ENCODE measurements at places on chromosomes 13 and 19.

- no peak for DNase-seq
Observed at GRCh38 chr19:55341171-55341588, 1.5 kb downstream of the KMT5C start.

DNA sequence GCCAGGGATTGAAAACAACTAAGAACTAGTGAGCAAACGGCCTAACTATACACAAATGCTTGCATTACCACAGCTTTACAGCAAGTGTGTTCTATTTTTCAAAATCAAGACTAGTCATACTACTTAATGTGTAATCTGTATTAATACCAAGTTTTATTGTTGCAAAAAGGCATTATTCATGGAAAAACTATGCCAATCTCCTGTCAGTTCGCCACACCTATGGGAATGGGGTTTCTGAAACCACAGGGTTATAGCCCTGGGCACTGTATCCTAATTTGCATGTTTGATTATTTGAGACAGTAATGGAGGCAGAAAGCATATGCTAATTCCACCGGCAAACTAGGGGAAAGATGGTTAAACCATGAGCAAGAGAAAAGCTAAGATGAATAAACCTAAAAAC lies 14.3 kb downstream of the GAS6 start:
- DNase-seq, result no peak

- no peak for DNase-seq
Observed at GRCh38 chr13:105658431-105658830, 877.0 kb downstream of the EFNB2 start.

- no peak for DNase-seq
Observed at GRCh38 chr13:83633746-83634145, 248.5 kb downstream of the SLITRK1 start.

All from GF-D8 (cell line).